ENCODE measurements at places on chromosomes 11 and 22.

DNA sequence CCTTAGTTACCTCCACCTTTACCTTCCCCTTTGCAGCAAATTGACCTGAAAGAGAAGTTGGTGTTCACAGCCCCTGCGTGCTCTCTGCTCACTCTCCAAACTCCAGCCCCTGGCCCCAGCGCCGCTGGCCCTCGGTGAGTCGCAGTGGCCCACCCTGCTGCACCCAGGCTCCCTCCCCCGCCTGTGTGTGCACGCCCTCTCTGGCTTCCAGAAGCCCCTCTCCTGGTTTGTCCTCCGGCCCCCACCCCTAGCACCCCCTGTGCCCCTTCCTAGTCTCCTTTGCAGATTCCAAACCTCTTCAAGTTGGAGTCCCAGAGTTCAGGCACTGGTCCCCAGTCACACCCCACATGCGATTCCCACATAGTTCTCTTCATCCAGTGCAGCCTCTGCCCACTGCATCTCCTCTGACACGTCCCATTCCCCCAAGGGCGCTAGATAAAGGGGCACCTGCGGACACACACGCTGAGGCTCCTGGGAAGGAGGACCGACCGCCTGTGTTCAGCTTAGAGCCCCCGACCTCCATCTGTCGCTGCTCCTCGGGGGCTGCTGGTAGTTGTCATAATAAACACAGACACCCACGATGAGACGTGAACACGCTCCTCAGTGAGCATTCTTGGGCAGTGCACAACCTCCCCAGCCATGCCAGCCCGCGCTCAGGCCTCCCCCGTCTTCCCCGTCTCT, 1.5 kb upstream of the PHRF1 start:
- no peak for DNase-seq

GRCh38 chr11:575996-576768, at the start of gene PHRF1:
Gene PHRF1 (plus strand): TSS chr11:576470. CDS start chr11:581513, 5,043 bp downstream.
- DNase-seq, result peak; percentile 87

DNA sequence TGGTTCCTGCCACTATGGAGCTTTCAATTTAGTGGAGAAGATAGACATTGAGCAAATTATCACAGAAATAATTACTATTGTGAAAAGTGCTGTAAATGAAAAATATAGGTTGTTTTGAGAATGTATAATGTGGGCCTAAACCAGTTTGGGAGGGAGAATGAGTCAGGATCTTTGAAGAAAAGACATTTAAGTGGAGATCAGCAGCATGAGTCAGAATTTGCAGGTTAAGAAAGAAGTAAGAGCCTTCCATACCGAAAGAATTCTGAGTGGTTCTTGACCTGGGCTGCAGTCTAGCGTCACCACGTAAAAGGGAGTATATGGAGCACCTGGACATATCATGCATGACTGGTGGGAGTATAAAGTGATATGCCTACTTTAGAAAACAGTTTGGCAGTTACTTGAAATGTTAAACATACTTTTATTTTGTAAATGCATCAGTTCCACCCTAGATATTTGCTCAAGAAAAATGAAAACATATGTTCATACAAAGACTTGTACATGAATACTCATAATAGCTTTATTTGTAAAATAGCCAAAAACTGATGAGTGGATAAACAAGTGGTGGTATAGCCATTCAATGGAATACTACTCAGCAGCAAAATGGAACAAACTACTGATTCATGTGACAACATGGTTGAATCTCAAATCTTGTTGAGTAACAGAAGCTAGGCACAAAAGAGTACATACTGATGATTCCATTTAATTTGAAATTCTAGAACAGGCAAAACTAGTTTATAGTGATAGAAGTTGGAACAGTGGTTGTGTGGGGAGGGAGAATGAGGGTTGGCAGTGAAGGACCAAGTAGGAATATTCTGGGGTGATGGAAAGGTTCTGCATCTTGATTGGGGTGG, 99.2 kb downstream of the STIM1 start:
- no peak for DNase-seq

DNA sequence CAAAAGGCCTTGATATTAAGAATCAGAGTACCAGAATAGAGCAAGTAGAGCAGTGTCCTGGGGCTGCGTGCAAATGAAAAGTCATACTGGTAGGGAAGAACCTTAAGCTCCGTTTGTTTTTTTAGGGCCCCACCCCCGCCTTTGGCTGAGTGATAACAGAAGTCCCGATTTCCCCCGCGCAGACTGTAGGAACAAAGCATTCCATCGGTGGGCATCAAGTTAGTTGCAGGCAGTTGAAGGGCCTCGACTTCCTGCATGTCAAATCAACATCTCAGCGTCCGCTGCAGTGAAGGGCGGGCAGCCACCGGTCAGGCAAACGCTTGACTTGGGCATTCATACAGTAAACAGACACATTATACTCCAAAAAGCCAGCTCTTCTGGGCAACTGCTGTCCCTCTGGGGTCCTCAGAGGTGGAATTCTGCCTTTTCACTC, 11.7 kb downstream of the LRP4 start:
- DNase-seq, result no peak

- no peak for DNase-seq
Measured at GRCh38 chr22:29740216-29740615, 20.4 kb downstream of the CABP7 start.

DNA sequence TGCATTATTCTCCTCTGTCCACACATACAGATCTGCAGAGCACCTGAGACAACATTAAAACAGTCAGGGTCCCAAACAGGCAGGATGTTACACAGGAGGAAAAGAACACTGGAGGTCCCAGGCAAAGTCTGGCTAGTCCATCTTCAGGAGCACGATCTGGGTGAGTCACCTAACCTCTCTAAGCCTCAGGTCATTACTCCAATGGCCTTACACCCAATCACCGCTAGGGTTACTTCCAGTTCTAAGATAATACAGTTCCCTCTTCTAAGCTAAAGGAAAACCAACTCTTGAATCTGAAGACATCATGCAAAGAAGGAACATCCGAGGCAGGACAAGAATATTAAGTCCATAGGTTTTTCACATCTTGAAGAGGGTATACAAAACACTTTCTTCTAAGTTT, 24.5 kb downstream of the ASCC2 start:
- DNase-seq, result no peak

- no peak for DNase-seq
Measured at GRCh38 chr22:40485813-40486667, 115.6 kb downstream of the SGSM3 start.

DNA sequence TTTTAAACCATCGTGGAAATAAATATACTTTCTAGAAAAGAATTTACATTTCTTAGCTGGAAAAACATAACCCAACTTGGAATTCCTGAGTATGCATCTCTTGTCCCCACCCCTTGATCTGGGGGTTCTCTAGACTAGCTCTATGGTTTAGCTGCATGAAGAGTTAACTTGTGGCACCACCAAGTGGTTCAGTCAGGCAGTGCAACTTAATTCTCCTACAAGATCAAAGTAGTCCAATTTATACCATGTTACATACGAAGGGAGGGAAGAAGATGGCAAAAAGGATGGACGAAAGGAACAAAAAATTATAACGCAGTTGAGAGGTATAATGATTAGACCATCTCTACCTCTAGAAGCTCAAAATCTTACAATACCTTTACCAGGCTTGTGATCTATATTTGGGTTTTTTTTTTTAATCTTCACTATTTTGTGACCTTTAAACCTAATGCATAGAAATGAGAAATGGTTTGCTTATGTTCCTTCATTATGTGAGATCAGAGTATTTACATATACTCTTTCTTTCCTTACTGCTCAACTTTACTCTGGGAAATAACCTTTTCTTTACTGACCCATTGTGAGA, 28.5 kb upstream of the ALKBH3 start:
- DNase-seq, result peak; percentile 61

GRCh38 chr11:11810764-11811726, 30.7 kb upstream of the USP47 start:
- no peak for DNase-seq

- DNase-seq, result no peak
Measured at GRCh38 chr22:36375071-36375980, 12.4 kb downstream of the MYH9 start.

GRCh38 chr22:35018995-35019394, 47.0 kb upstream of the ISX start:
- DNase-seq, result no peak

GRCh38 chr11:6022956-6023355, 7.6 kb downstream of the OR56A1 start:
- peak; percentile 2 for DNase-seq

DNA sequence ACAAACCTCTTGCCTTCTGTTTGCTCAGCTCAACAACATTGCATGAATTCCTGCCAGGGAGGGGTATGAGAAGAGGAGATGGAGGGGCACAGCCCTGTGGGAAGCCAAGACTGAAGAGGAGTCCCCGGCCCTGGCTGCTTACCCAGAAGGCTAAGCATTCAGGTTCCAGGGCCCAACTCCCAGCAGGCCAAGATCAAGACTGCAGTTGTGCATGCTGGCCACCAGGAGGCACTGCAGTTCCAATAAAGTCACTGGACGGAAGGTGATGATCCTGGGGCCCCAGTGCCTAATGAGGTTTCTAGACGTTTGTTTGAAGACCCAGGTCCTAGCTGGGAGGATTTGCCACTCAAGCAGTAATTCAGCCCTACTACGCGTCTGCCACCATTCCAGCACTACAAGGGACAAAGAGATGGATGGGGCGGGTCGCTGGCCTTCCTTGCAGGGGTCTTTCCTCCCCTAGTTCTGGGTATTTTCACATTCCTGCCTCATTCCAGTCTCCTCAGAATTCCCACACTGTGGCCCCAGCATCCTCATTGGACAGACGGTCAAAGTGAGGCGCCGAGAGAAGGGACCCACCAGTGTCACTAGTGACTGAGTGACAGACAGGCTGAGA, 23.6 kb downstream of the ALX4 start:
- DNase-seq, result no peak

- DNase-seq, result no peak
Measured at GRCh38 chr11:12245549-12246016, 131.8 kb upstream of the PARVA start.

- no peak for DNase-seq
Measured at GRCh38 chr11:130911306-130911705, 5.0 kb downstream of the SNX19 start.

DNA sequence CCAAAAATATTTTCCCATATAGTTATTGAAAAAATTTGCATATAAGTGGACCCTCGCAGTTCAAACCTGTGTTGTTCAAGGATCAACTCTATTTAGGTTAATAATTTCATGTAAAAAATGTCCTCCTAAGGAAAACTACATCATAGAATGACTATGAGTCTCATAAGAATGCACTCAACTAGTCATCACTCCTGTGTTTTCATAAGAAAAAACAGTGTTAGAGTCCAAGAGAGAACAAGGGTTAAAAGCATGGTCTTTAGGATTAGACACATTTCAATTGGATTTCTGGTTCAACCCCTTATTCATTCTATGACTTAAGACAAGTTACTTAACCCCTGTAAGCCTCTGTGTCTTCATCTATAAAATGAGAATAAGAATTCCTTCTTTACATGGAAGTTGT, 5.1 kb downstream of the PARVA start:
- DNase-seq, result no peak

DNA sequence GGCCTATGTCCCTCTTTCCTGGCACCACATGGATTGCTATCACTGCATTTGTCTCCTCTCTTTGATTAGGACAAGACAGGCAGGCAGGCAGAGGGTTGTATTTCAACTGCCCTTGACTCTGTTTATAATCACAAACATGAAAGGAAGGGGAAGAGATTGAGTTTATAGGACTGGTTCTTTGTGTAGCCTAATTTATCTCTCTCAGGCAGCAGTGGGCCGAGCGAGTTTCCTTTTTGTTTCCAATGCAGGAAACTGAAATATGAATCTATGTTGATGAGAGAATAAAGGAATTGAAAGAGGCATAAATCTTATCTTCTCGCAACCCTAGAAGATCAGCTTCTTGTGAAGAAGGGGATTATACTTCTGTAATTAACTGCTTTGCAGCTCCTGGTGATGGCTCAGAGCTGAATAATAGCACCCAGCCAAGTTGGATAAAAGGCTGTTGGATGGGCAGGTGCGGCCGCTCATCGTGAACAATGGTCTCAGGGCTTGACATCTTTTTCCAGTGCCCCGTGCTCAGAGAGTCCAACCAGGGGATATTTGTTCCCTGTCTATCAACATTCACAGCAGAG, 80.6 kb upstream of the SYT13 start:
- DNase-seq, result no peak

- DNase-seq, result no peak
Measured at GRCh38 chr11:108775324-108775723, 110.5 kb downstream of the DDX10 start.

DNA sequence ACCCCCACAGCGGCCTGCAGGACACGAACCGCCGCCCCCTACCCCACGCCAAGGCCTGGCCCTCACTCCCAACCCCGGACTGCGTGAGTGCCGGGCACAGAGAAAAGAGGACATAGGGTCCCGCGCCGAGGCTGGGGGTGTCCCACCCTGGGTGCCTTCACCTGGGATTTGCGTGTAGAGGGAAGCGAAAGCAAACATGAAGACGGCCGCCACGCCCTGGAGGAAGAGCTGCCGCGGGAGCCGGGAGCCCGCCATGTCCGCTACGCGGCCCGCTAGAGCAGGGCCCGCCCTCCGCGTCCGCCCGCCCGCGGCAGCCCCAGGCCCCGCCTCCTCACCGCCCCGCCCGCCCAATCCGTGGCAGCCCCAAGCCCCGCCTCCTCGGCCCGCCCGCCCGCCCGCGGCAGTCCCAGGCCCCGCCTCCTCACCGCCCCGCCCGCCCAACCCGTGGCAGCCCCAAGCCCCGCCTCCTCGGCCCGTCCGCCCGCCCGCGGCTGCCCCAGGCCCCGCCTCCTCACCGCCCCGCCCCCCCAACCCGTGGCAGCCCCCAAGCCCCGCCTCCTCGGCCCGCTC, at the start of gene LMF2:
Gene LMF2, minus strand, starts transcription at position 282 of the 570 bp plus-strand sequence. Its CDS starts 27 bp downstream, at position 255.
- DNase-seq, result no peak

- DNase-seq, result no peak
Measured at GRCh38 chr11:14399087-14399486, 40.1 kb upstream of the RRAS2 start.

DNA sequence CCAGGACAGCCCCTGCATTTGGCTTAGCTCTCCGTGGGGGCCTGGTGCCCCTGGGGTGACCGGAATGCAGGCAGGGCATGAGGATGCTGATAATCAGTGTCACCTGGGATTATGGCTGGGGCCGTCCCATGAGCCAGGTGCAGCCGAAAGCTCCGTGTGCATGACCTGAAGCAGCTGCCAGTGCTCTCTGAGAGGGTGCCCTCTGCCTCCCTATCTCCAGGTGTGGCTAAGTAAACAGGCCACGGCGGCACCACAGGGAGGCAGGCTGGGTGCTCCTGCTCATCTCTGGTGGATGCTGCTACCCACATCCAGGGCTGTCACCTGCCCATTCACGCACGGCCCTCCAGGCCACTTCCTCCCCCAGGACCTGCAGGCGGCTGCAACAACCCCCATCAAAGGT, 29.8 kb downstream of the DUSP8 start:
- DNase-seq, result no peak

GRCh38 chr11:13692172-13692571, 23.7 kb downstream of the FAR1 start:
- no peak for DNase-seq

GRCh38 chr11:5994791-5995190, 8.0 kb upstream of the OR52L1 start:
- DNase-seq, result no peak

- DNase-seq, result peak; percentile 91
Measured at GRCh38 chr11:64204464-64204989, 2.0 kb upstream of the FERMT3 start.

DNA sequence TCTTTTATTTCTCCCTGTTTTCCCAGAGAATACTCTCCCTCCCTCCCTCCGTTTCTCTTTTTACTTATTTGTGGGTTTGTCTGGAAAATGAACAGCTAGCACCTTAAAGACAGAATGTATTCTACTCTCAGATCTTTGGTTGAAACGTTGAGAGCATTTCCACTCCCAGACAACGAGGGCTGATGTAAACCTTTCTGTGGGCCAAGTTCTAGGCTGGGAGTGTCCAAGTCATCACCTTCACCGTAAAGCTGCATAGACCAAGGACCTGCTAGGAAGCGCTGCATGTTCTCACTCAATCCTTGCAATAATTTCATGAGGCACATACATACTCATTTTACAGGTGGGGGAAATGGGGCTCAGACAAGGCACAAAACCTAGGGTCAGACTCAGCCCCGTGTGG, 32.4 kb downstream of the MYH9 start:
- DNase-seq, result no peak

Measured in fibroblast of skin of left quadriceps (primary cell).